Dorsolateral prefrontal cortex (tissue), 122 donors: ENCODE measurements at places on chromosomes 4 and X.

DNA sequence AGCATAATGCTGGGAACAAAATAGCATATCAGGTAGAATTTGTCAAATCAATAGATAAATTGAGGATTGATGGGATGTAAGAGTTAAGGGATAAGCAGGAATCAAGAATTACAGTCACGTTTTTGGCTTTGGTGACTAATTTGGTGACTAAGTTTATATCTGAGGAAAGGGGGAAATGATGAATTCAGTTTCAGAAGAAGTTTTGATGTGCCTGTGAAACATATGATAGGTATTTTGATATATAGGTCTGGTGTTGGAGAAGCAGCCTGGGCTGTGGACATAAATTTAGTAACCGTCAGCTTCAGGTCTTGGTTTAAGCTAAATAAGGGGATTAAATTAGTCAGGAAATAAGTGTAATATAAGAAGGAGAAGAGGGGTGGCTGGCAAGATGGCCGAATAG is 79.0 kb upstream of the EDA2R start:
- DNase-seq: no peak

GRCh38 chrX:36019125-36019524 is 99.6 kb downstream of the CFAP47 start:
- no peak for DNase-seq

DNA sequence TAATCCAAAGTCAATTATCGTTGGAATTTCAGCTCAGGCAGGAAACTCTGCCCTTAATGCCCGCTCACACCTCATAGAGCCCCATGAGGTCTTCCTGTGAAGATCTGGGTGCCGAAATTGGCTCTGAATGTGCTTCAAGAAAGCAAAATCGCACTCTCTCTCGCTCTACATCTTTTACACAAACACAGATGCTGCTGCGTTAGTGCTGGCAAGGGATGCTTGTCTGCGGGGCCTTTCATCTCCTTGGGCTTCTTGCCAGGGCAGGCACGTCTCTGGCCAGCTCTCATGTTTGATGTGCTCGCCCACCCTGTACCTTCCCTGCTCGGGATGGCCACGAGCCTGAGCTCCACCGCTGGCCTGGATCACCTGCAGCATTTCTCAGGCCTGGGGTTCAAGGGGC is 66.5 kb downstream of the CLCN4 start:
- no peak for DNase-seq

DNA sequence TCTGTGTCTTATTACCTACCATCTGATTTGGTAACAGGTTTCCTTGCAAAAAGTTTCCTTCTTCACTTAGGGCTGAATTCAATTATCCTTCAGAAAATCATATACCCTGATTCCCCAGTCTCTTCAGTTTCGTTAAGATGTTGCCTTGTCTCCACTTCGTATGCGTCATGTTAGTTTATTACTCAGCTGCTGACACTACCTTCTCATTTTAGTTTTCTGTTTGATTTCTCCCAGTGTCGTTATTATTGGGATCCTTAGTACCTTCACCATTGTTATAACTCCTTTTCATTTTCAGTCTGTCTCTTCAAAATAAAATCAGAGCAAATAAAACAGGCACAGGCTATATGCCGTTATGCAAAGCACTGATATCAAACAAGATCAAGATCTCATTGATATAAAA is 87.5 kb upstream of the RBPJ start:
- DNase-seq: no peak

DNA sequence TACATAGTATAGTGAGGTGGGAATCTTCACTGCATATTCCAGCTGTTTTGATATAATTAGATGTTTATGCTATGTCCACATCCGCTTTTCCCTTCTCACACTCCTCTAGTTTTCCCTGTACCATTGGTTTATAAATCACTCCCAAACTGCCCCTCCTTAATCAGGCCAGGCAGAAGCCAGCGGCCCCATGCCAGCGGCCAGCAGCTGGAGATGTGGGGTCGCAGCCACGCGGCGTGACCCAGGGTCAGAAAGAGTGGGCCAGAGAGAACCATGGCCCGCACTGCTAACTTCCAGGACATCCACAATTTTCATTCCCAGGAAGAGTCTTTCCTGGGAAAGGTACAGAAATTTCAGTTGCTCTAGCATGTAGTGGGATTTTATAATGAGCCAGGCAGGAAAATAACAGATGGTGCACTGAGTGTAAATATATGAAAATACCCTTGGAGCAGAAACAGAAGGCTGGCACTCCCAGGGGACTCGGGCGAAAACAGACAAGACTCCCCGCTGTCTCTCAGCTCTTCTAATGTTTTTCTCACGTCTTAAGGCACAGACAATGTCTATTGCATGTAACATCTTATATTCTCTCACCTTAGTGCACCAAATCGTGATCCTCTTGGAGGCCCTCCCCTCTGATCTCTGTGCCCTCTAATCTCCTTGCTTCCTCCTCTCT is 145.9 kb upstream of the ZFP42 start:
- no peak for DNase-seq

DNA sequence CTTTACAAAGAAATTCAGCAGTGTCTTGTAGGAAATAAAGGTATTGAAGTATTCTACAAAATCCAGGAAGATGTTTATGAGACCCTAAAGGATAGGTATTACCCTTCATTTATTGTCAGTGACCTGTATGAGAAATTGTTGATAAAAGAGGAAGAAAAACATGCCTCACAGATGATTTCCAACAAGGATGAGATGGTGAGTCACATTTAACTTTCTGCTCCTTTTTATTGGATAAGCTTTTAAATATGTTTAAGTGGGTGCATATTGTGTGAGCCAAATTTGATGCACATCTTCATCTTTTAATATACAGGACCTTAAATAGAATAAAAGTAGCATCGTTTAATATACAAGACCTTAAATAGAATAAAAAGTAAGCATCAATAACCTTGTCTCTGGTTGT is 72.1 kb downstream of the LRP2BP start:
- DNase-seq: no peak

DNA sequence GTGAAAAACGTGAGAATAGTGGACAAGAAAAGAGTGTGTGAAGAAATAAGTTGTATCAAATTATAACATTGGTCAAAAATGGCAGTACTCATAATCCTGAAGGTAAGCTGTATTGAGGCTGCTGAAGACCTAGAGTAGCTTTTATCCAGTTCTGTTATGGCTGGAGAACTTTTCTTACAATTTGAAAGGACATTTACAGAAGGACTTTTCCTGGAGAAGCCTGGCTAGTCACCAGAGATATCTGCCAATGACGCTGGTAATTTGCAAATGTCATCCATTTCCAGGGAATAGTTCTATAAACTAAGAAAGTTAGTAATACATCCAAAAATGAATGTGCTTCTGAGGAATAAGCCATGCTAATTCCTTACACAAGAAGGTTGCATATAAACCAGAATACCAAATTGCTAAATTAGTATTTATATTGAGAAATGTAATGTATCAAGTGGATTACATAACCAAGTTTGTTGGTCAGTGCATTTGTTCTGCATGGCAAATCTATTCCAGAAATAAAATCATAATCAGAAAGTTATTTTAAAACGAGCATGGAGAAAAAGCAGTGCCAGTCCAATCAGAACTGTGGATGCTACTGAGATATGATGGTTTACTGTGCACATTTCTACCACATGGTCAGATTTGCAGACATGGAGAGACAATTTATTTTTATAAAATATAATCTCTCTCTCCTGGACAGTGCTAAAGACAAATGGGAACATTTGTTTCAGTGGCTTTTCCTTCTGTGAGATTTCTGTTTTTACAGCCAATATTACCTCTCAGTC is 743.7 kb upstream of the HS3ST1 start:
- DNase-seq: no peak

- DNase-seq: no peak
Observed at GRCh38 chrX:134570899-134571298, 87.4 kb downstream of the PLAC1 start.

DNA sequence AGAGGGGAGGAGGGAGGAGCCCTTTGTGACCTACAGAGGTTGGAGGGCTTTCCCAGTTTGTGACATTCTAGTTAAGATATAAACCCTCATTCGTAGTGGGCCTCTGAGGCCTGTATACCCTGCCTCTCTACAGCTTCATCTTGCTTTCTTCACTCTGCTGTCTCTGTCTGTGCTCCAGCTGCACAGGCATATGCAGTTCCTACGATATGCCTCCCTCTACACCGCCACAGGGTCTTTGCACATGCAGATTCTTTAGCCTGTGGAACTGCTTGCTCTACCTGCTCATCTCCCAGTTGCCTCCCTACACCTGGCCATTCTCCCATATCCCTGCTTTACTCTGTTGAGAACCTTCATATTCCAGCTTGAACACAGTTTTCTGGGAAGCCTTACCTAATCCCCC is 38.1 kb downstream of the SLIT2 start:
- DNase-seq: no peak

- DNase-seq: no peak
Observed at GRCh38 chr4:157727163-157727562, 445.7 kb downstream of the GASK1B start.

DNA sequence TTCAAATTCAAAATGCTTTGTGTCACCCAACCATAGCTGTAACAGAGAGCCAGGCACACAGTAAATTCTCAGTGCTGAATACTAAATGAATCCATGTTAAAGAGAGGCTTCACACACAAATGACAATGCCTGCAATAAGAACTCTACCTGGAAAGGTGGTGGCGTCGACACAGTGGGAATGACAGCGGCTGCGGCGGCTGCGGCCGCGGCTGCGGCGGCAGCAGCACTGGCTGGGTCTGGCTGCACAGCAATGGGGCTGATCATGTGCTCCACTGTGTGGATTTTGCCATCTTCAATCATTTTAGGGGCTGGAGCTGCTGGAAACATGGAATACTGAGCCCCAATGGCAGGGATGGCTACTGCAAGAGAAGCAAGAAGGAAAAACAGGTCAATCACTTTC is 97.4 kb downstream of the CHRNA9 start:
- no peak for DNase-seq

DNA sequence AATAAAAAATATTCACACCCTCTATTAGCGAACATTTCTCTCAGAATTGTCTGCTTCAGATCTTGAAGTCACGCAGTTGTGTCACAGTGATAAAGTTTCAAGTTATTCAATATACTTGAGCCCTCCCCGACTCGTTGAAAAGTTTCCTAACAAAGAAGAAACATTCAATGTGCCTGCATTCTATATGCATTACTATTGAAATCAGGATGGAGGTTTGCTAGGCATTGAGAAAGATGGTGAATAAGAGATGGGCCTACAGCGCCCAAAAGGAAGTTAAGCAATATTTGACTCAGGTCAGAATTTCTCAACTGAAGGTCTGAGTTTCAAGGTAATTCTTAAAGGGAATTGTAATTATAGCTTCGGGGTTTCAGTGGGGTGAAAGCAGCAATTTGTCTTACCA is 6.1 kb downstream of the TCEANC start:
- no peak for DNase-seq

DNA sequence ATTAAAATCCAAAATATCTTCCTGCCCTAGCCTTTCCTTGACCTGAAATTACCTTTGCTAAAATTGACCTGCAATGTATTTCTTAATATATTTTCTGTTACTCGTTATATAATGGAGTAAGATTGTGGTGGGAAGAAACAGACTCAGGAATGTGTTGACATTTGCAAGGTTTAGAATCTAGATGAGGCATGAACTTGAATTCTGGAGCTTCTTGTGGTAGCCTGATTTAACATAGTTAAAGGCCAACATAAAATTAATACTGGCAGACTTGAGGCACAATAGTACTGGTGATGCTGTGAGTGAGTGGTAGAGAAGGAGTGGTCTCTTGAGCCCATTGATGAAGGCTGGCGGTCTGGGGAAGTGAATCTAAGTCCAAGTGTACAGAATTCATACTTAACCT is 197.9 kb upstream of the SPRY1 start:
- no peak for DNase-seq

- no peak for DNase-seq
Observed at GRCh38 chrX:134469486-134469885, 9.5 kb downstream of the HPRT1 start.

GRCh38 chr4:184969610-184970009 is 48.7 kb upstream of the HELT start:
- no peak for DNase-seq

GRCh38 chrX:72159769-72160168 is 21.8 kb upstream of the PIN4 start:
- no peak for DNase-seq

GRCh38 chr4:36165631-36166005 is 78.7 kb downstream of the ARAP2 start:
- no peak for DNase-seq

DNA sequence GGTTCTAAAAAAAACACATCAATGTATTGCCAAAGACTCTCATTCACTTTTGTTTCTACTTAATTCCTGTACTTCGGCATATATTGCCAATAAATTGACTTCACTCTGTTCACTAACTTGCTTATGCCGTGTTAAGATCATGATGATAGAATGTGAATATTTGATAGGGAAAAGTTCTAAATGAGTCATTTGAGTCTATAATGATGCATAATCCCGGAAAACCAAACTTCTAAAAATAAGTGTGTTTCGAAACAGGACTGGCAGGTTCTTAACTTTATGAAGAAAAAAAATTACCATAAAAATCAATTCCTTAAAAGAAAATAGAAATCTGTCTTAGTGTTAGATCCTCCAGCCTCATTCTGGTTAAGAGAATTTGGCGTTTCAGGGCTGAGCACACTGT is 387.5 kb upstream of the FTHL17 start:
- no peak for DNase-seq

DNA sequence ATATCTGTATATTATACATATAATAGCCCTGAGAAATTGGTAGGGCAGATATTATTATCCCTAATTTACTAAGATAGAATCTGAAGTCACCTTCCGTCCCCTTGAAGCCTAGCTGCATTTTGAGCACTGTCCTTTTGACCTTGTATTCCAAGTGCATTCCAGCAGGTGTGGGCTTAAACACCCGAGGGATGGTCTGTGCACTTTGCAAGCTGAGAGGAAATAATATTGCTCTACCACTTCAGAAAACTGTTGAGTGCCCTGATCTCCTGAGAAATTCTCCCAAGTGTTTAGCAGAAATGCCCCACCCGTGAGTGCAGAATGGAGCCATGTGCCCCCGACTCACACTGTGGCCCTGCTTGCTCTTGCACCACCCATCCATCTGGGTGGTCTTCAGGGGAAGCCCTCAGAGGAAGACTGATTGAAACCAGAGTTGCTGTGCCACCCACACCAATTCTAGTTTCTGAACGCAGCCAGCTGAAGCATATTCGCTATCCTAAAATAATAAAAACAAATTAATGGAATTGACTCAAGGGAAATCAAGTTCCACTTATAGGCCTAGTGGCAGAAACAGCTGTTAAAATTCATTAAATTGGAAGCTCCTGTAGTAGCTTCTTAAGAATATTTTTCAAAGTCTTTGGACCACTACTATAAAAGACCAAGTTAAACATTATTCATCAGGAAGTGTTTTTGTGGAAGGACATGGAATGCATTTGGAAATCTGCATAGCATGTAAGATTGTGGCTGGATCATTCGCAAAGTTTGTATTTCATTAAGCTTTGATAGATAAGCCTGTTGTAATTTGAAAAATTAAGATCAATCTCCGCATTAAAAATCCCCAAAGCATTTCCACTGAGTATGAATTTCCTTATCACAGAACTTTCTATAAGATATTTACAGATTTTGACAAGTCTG is 41.3 kb upstream of the PRKG2 start:
- no peak for DNase-seq

- no peak for DNase-seq
Observed at GRCh38 chrX:16076834-16077233, 46.5 kb upstream of the GRPR start.
